ENCODE measurements at places on chromosomes 4 and X.

DNA sequence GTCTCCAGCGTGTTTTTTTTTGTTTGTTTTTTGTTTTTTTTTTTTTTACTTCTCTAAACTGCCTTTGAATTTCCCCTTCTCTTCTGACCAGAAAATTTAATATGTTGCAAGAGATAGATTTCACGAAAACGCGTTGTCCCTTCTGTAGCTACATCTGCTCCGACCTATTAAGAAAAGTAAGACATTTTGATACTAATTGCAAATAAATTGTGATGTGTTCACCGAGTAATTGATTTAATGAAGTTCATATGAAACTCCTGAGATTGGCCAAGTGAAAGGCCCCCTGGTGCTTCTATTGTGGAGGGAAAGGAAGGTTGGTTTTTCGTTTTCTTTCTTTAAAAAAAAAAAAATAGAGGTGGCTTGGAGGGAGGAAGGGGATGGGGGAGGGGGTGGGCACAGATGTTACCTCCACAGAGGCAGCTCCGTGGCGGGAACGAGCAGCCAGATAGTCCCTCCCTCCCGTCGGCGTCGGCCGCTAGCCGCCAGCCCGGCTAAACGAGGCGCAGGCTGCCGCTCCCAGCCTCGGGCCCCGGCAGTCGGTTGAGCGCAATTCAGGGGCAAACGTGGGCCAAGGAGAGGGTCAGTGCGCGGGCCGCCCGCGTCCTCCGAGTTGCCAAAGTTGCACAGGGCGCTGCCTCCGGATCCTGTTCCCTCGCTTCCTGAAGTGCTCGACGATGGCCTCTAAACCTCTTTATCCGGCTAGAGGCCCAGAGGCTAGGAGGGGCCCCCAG, 139.1 kb upstream of the ZIC3 start:
- no peak for DNase-seq

DNA sequence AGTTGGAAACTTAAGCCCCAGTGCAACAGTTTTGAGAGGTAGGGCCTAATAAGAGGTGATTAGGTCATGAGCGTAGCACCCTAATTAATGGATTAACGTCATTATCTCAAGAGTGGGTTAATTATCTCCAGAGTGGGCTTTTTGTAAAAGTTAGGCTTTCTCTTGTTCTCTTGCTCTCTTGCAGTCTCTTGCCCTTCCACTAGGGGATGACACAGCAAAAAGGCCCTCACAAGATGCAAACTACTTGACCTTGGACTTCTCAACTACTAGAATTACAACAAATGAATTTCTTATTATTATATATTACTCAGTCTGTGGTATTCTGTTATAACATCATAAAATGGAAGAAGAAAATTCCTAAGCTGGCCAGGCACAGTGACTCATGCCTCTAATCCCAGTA, 22.1 kb upstream of the NDST3 start:
- no peak for DNase-seq

GRCh38 chr4:114078636-114079035, 99.2 kb upstream of the ARSJ start:
- no peak for DNase-seq

DNA sequence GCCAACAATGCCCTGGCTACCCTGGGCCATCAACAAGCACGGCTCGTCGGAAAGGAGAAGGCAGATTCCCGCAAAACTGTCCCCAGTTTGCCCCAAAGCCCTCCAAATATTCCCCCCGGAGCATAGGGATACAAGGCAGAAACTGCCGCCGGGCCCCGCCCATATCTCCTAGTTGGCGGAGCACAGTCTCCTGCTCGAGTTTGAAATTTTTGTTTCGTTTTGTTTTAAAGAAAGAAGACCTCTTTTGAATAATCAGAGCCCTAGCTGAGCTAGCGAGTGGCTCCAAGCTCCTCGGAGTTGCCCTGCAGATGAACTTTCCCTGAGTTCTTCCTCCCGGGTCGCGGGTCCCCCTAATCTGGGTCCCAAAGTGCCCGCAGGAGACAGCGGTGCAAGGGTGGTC, 138.1 kb upstream of the ZIC3 start:
- no peak for DNase-seq

DNA sequence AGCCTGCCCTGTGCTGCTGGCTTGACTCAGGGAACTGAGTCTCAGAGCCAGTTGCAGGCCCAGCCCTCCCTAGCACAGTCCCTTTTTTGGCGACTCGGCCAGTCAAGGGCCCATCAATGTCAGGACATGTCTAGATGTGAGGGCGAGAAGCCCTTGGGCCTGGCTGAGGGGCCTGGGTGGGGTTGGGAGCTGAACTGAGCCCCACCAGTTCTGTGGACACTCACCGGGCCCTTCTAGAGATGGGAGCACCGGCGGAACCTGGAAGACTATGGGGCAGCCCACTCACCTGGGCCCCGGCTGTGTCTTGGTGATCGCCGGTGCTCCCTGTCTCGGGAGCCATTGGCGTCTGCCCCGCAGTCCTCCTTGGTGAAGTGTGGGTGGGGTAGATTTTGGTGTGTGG, 245.9 kb downstream of the AFAP1 start:
- no peak for DNase-seq

GRCh38 chr4:6452116-6452896, 20.1 kb downstream of the PPP2R2C start:
- no peak for DNase-seq

DNA sequence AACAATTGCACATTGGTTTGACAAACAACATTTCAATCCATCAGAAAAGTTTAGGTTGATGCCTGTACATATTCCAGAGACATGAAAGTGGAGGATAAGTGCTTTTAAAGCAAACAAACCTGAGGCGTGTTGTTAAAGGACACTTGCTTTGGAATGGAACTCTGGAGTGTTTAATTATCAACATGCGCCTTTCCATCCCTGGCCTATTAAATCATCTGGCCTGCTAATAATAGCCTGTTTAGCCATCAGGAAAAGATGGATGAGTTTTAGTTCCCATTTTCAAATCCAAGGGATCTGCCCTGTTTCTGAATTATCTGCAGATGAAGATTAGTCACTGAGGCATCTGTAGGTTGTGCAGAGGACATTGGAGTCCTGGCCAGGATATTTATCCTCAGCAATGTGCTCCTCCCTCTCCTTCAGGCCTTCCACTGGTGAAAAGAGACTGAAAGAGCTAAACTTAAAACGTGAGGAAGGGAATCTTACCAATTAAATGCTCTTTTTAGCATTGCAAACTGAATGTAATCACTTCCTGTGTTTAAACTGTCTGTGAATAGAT, 388.9 kb downstream of the PPARGC1A start:
- no peak for DNase-seq

GRCh38 chr4:88955580-88956380, 101.2 kb downstream of the FAM13A start:
- DNase-seq = no peak

GRCh38 chr4:1628892-1629698, 55.0 kb downstream of the FAM53A start:
- DNase-seq = peak; percentile 64

DNA sequence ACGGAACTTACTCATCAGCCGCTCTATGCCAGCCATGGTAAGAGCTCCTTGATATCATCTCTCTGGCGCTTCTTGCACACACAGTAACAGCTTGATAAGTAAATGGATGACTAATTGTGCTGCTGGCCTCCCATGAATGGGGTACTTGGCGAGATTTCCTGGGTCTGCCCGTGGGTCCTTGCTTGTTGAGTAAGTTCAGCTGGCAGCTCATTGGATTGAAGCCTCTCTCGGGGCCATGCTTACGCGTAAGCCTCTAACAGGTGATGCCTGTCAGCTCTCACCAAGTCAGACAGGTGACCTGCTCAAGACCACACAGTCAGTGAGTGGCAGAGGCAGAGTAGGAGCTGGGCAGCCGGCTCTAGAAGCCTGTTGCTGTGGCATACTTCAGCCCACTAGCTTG, 7.7 kb downstream of the NSG1 start:
- no peak for DNase-seq

- DNase-seq = no peak
These were observed 2.3 kb downstream of the CLCN4 start for GRCh38 chrX:10159145-10159468.

DNA sequence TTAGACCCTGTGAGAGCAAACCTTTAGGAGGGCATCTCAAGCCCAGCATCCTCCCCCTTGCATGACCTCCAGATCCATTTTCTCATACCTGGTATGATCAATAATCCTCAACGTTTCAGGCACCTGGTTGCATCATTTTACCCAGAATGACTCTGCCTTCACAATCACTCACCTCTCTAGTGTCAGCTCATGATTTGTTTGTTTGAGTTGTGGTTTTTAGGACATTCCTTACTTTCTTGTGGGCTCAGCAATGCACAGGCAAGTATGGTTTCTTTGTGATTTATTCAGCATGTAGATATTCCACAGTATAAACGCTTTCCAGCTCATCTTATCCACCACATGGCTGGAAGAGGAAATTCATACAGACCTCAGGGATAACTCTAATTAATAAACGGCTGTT, 93.6 kb upstream of the CPEB2 start:
- no peak for DNase-seq

DNA sequence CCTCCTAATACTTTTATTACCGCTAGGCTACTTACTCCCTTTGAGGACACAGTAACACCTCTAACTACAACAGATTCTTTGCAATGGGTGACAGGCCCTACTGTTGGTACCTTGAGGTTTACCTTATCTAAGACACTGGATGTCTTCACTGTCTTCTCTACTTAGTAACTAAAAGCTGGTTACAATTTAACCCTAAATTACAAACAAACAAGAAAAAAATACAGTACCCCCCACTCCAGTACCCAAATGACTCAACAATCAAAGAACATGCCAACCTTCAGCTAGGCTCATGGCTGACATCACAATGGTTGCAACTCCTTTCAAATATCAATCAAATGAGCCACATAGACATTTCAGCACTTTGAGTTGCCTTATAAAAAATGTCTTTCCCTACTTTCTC, 198.0 kb downstream of the GUCY2F start:
- DNase-seq = no peak

DNA sequence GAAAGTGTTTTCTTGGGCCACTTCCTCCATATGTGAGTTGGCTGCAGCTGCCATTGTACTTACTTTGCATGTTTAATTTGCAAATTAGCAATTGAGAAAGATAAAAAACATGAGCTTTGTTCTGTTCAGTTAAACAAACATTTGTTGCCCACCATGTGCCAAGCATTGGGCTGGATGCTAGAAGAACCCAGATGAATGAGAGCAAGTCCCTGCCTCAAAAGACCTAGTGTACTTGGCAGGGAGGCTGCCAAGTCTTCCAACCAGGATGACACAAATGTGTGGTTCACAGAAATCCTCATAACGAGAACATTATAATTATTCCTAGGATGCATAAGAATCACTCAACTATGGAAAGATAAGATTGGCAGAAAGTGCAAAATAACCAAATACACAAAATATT, 66.7 kb downstream of the GPM6A start:
- no peak for DNase-seq

DNA sequence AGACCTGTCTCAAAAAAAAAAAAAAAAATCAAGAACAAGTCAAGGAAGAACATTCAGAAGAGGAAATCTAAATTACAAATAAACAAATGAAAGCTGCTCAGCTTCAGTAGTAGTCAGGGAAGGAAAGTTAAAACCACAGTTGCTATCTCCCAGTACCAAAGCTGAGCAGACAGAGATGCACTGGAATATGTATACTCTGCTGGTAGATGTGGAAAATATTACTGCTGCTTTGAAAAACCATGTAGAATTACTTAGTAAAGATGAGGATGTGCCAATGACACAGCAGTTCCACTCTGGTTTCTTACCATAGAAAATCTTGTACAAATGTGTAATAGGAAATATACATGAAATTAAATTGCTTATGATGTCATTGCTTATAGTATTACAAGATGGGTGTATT, 25.1 kb upstream of the PRKX start:
- DNase-seq = no peak

DNA sequence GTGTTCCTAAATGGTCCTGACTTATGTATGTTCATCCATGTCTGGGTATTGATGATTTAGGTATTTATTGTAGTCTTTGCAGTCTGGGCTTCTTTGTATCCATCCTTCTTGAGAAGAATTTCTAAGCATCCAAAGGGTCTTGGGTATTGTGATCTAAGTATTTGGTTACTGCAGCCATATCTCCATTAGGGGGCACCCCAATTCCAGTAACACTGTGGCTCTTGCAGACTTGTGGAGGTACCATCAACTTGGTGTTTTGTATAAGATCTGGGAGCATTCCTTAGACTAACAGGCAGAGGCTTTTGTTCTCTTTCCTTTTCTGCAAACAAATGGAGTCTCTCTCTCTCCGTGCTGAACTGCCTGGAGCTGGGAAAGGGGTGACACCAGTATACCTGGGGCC, 113.7 kb upstream of the NEXMIF start:
- no peak for DNase-seq

- DNase-seq = no peak
These were observed 21.3 kb downstream of the IQCM start for GRCh38 chr4:149794352-149794751.

GRCh38 chr4:19239565-19239964, 1012.1 kb upstream of the SLIT2 start:
- DNase-seq = no peak

DNA sequence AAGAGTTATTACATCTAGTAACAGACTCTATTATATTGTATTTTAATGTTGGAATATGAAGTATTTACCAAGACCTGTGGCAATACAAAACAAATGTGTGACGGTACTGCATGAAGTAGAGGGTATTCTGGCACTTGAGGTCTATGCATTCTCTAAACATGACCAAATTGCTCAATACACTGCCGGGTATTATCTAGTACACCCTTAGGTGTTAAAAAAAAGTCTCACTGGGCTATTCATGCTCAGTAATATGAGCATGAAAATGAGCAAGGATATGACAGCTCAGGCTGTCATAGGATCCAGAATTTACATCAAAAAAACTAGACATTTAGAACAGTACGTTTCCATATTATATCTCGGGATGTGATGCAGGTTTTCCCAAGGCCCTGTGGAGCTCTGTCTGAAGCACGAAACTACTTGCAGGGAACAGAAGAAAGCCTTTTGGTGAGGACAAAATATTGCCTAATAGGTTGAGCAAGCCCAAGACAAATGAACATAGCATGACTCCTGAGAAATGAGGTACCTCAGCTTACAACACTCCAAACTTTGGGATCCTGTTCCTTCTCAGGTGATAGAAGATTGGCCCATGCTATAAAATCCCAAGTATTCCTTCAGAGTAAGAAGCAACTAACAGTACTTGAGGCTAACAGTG, 74.1 kb upstream of the MAOA start:
- no peak for DNase-seq

DNA sequence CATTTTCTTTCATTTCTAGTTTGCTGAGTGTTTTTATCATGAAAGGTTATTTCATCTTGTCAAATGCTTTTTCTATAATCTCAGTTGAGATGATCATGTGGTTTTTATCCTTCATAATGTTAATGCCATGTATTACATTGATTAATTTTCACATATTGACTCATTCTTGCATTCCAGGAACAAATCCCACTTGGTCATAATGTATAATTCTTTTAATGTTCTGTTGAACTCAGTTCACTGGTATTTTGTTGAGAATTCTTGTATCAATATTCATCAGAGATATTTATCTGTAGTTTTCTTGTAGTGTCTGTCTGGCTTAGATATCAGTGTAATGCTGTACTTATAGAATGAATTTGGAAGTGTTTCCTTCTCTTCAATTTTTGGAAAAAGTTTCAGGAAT, 16.7 kb upstream of the LHFPL1 start:
- no peak for DNase-seq

DNA sequence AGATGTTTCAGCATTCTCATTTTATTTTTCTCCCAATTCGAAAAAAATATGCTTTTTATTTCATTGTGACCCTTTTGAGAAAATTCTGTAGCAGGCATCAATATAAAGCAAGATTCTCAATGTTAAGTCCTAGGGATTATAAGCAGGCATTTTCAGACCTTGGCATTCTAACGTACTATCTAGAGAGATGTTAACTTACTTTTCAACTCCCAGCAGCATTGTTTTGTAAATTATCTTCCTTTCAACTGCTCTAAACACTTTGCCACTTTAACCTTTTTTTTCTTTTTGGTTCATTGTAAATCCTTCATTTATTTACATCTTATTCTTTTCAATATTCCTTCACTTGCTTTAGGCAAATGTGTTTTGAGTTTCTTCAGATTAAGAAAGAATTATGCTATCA, 333.2 kb downstream of the ARHGAP24 start:
- no peak for DNase-seq

Data from stimulated activated CD4-positive, alpha-beta T cell treated with anti-CD3 and anti-CD28 coated beads, Interleukin-12 subunit alpha, Interleukin-12 subunit beta, amount 100 ng/mL, for 24 hours (primary cell).